CD4-positive, alpha-beta T cell treated with Interleukin-2 at 100 ng/mL for 4 hours (primary cell): ENCODE measurements at places on chromosomes 4 and X.

DNA sequence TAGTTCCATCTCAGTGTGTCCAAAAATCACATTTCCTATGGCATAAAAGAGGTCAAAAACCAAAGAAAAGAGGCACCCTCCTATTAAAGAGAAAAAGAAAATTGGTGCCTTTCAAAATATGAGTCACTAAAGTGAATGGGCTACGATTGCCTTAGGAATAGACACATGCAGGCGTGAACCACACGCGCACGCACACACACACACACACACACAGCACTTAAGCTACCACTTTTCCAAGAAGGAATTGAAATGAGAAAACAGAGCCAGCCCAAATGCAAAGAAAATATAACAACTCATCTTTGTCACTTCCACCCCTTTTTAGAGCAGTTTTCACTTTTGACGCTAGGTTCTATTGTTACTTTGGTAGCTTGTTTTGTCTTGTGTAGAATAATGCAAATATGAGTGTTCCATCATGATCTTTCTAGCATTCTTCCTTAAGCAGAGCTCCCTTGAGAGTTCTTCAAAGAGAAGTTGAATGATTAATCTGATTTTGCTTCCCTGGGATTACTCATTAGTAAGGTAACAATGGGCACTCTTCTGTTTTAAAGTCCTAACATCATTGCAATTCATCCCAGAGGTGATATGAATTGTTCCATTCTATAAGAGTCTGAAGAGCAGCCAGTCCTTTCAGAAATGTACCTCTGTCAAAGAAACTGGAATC is 239.2 kb upstream of the GNPDA2 start:
- DNase-seq = no peak

- peak; percentile 42 for DNase-seq
Observed at GRCh38 chrX:65926095-65927019, 113.5 kb downstream of the VSIG4 start.

- no peak for DNase-seq
Observed at GRCh38 chr4:89049853-89050252, 7.1 kb downstream of the FAM13A start.

- no peak for DNase-seq
Observed at GRCh38 chrX:134868771-134869495, 121.9 kb upstream of the SMIM10 start.

DNA sequence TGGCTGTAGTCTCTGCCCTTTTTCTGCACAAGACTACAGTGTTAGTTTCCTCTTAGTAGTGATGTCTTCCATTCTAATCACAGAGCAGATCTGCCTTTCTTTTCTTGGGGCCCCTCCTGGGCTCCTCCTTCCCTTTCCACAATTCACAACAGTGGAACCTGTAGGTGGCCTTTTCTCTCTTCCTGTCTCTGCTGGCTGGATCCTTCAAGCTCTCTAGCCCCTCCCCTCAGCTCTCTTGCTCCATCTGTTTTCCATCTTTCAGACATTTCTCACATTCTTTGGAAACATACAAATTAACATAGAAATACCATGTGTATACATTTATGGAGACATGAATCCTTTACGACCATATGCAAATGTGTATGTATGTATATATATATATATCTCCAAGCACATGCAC is 304 bp upstream of the SPIN2A start:
- no peak for DNase-seq

DNA sequence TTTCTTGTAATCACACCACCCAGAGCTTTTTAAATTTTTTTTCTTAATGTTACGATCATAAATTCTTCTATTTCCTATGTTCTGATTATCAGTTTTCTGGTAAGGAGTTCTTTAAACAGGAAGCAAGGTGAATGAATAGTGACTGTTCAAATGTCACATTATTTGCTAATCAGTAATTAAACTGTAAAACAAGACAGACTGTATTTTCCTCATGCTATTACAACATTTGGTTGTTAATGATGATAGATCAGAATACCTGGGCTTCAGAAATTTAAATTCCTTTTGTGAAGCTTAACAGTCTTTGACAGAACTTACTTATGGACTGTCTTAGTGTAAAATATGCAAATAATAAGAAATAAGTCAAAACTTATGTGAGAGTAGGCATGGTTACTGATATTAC is 41.4 kb downstream of the CLCN3 start:
- DNase-seq = no peak

DNA sequence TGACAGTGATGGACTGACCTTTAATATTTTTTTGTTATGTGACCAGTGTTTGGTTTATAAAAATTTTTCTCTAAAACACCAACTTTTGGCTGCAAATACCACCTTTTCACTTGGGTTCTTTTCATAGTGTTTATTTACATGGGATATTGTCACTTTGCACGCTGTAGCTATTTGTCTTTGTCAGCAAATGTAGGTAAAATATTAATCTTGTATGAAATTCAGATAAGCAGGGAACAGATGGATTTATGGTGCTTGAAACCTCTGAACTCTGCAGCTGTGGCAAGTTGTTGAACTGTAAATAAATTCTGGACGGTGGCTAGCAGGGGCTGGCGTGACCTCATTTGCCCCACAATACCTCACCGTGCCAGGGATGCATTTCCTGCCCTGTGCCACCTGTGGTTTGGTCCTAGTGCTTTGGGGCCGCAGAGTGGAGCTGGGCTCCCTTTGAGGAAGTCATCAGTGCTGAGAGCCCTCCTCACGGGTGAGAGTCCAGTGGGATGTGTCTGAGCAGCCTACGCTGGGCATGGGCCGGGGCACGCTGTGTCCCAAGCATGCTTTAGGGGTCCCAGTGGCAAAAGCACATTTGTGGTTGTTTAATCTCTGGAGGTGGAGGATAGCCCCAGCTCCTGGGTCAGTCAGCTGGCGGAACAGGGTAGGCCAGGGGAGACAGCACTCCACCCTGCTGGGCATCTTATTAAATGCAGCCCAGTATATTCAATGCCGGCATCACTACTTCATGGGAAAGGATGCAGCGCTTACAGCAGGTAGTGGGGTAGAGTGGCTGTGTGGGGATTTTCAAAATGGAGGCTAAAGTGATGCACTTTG is 108.6 kb downstream of the TBL1X start:
- DNase-seq = no peak

GRCh38 chr4:107635735-107636134 is 84.3 kb downstream of the PAPSS1 start:
- no peak for DNase-seq

DNA sequence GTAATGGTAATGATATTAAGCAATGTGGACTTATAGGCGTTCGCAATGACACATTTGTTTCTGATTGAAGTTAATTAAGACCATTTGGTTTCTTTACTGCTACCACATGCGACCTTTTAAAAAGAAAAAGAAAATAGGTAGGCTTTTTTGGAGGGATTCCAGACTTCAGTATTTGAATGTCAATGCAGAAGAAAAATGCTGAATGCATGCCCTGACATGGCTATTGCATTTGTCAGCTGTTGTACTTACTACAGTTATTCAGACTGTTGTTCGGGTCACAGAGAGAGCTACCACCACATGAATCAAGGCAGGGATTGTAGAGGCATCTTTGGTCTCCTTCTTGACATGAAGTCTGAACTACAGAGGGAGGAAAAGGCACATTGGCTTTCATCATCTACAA is 163.7 kb downstream of the CORIN start:
- DNase-seq = no peak

- no peak for DNase-seq
Observed at GRCh38 chr4:85656759-85657505, 182.0 kb downstream of the ARHGAP24 start.

DNA sequence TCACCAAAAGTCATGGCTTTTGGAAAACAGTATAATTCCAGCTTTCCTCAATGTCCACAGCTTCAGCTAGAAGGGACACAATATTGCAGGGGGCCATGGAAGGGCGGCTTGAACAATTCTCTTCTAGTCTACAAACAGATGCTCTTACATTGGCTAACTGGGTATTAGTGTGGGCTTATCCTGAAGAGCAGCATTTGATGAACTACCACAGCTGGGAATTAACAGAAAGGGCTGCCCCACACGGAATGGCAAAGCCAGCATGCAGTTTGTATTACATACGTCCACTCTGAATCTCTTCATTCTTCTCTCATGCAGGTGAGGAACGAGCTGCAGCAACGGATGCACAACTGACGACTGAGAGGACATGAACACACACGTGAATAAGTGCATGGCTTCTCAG is 13.0 kb upstream of the PDCL2 start:
- no peak for DNase-seq

- no peak for DNase-seq
Observed at GRCh38 chr4:152943672-152944071, 7.5 kb downstream of the FHDC1 start.

- DNase-seq = peak; percentile 5
Observed at GRCh38 chr4:99404595-99405287, 30.4 kb downstream of the ADH7 start.

- DNase-seq = no peak
Observed at GRCh38 chr4:101355246-101355645, 7.9 kb upstream of the PPP3CA start.

DNA sequence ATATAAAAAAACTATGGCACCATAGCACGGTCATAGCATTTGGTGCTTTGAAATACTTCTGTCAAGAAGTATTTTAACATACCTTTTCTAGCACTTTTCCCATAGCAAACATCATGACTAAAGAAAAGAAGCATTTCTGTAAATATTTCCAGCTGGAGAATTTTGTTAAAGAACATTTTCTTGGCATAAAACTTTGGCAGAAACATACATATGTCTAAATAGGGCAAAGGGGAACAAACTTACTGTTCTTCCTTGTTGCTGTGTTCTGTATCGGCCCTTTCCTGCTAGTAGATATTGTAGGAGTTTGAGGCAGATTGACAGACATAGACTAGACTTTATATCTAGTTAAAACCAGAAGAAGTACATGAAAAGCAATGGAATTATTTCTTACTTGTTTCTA is 2368.5 kb downstream of the PCDH7 start:
- DNase-seq = no peak

DNA sequence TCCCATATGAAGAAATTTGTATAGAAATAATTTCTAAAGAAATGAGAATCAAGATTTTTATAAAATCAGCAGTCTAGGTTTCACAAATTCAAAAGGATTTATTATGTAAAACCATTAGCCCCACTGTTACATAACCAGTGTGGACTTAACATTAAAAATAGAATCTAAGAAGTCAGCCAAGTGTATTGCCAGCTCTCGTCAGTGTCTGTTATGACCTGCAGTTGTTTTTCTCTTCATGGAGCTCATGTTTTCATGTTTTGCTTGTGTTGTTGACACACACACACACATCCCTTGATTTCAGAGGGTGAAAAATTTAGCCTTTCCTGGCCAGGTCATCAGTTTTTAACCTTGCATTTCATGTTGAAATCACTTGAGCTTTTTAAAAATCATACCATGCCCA is 39.5 kb downstream of the USP38 start:
- no peak for DNase-seq

DNA sequence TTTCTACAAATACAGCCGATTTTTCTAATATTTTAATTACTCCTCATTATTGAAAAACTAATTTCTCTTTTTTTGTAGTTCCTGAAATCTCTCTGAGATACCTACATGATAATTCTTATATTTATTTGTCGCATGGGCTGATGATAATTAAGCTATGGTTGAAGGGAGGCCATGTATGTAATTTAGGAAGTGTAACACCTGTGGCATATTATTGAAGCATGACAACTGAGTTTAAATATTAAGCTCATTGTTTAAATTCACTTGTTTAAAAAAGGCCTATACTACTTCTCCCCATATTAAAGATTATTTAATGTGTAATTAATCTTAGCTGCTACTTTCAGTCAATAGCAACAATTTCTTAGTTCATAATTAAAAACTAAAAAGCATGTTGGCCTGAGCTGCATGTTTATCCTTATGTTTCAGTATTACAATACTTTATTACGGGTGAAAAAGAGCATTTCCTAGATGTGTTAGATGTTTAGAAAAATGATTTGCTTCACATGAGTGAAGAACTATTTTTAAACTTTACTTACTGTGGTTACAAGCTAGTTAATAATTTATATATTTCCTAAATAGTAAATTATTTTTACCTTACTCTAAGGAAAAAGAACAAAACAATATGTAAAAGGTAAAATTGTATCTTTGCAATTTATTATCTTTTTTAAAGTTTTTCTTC is 122.4 kb downstream of the RAP1GDS1 start:
- DNase-seq = no peak

- DNase-seq = no peak
Observed at GRCh38 chr4:124953486-124953885, 241.0 kb upstream of the ANKRD50 start.

GRCh38 chr4:61201961-61202637 is 2.0 kb downstream of the ADGRL3 start:
- DNase-seq = no peak

GRCh38 chrX:49000636-49001035 is 1.4 kb downstream of the GRIPAP1 start:
- no peak for DNase-seq

DNA sequence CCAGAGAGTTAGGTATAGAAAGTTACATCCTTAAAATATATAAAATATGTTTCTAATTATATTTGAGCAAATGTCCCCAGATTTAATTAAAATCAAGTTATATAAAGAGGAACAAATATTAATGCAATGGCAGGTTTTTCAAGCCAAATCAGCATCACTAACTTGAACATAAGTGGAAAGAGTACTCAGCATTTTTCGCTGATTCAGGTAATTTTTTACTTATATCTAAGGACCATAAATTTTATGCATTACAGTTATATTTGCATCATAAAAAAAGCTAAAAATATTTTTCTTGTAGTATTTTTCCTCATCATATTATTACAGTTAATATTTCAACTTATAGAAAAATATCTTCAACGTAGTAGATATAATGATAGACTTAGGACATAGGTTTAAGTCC is 1047.4 kb downstream of the FAM133A start:
- no peak for DNase-seq

GRCh38 chr4:124055896-124056295 is 656.6 kb downstream of the ANKRD50 start:
- DNase-seq = no peak

DNA sequence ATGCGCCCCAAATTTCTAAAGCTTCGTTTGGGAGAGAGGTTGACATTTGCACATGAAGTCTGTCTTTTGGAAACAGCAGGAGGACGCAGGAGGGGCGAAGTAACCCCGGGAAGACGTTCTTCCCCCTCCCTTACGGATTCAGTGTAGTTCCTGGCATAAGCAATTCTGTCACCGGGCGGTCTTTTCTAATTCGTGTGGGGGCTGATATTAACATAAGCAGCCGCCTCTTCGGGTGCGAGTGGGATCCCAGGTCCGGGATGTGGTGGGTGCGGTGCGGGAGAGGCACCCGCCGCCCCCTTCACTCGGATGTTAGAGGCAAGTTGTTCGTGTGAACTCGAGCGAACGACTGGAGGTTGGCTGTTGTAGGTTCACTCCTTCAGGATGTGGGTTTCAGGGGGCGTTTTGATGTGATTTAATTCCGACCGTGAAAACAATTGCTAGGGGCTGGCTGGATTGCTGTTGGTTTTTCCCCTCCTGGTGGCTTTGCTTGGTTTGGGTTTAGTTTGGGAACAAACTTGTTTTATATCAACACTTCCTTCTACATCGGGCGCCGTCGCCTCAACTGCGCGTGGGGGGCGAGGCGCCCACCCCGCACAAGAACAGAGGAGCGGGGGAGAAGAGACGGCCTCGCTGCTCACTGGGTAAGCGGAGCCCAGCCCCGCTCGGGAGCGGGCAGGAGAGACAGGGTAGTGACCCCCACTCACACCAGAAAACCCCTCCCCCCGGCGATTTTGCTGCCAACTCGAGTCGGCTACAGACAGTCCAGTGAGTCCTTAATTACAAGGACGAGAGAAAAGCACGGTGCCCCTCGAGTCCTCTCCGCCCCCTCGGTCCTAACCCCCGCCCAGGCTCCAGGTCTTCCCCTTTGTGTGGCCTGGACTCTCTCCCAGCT is 2.9 kb upstream of the LEF1 start:
- peak; percentile 53 for DNase-seq

GRCh38 chrX:97524340-97524739 is 640.6 kb downstream of the RPA4 start:
- DNase-seq = no peak

- no peak for DNase-seq
Observed at GRCh38 chr4:10371869-10372471, 85.3 kb downstream of the ZNF518B start.
